ENCODE measurements at places on chromosomes 11 and 22.

GRCh38 chr11:31096191-31096805 lies 273.2 kb downstream of the DCDC1 start:
- no peak for DNase-seq

GRCh38 chr22:44340271-44341239 lies 27.8 kb upstream of the SHISAL1 start:
- no peak for DNase-seq

- no peak for DNase-seq
These were observed 4.5 kb downstream of the KCNQ1OT1 start for GRCh38 chr11:2694995-2695939.

DNA sequence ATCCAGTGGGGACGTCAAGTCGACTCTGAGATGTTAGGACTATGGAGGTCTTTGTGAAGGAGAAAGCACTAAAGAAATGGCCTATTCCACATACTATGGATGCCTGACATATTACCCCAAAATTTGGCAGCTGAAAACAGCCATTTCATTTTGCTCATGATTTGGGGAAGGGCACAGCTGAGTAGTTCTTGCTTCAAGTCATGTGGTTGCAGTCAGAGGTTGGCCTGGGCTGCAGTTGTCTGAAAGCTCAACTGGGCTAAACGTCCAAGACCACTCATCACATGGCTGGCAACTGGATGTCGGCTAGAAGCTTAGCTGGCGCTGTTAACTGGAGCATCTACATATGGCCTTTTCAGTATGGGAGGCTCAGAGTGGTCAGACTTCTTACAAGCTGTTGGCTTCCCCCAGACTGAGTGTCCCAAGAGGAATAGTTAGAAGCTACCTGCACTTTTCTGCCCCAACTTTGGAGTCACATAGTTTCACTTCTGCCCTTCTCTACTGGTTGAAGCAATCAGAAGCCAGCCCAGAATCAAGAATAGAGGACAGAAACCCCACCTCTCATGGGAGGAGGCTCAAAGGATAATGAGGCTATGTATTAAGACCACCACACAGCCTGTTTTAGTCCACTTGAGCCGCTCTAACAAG lies 14.1 kb downstream of the SLC35C1 start:
- no peak for DNase-seq

DNA sequence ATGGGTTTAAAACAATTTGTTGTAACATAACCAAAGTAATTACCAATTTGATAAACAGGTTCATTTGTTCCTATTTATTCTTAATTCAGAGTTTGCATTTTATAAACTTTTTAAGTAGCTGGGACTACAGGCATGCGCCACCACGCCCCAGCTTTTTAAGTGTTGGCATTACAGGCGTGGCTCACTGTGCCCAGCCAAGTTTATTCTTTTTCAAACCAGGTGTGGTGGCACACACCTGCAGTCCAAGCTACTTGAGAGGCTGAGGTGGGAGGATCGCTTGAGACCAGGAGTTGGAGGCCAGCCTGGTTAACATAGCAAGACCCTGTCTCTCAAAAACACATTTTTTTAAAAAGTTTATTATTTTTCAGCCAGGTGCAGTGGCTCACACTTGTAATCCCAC lies 19.1 kb downstream of the PPFIA1 start:
- DNase-seq = no peak

- DNase-seq = no peak
These were observed 33.7 kb downstream of the WNT11 start for GRCh38 chr11:76172583-76172982.

- DNase-seq = no peak
These were observed 6.8 kb upstream of the PLAAT3 start for GRCh38 chr11:63621071-63621470.

DNA sequence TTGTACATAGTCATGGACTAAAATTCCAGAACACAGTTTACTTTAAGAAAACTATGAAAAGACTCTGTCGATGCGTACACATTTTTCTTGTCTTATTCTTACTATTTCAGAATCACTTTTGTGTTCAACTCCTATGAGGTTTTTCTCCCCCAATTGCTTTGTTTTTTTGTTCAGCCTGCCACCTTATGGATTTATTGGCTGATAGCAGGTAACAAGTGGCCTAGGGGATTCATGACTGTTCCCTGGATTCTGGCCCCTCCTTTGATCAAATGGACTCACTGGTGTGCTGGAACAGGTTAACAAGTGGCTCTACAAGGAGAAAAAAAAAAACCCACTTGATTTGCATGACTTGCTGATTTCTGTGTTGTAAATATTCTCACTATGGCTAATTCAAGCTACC lies 10.6 kb downstream of the MMP20 start:
- no peak for DNase-seq

DNA sequence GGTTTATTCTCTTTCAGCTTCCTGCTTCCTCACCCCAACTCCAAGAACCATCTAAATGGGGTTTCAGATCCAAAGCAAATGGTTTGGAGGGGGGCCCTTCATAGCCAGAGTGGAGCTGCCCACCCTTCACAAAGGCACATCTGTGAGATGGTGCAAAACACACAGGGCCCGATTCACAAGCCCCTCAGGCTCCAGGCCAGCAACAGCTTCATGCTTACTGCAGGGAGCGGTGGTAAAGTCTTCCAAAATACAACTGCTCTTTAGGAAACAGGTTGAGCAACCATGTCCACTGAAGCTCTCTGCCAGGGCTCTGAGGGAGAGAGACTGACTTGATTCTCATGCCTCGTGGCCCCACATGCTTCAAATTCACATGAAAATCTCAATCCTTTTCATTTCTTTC lies 213.0 kb upstream of the NARS2 start:
- DNase-seq = no peak

GRCh38 chr22:26238596-26238995 lies 69.3 kb downstream of the SEZ6L start:
- DNase-seq = no peak

- DNase-seq = no peak
These were observed 971.9 kb downstream of the BRD1 start for GRCh38 chr22:48855593-48856307.

DNA sequence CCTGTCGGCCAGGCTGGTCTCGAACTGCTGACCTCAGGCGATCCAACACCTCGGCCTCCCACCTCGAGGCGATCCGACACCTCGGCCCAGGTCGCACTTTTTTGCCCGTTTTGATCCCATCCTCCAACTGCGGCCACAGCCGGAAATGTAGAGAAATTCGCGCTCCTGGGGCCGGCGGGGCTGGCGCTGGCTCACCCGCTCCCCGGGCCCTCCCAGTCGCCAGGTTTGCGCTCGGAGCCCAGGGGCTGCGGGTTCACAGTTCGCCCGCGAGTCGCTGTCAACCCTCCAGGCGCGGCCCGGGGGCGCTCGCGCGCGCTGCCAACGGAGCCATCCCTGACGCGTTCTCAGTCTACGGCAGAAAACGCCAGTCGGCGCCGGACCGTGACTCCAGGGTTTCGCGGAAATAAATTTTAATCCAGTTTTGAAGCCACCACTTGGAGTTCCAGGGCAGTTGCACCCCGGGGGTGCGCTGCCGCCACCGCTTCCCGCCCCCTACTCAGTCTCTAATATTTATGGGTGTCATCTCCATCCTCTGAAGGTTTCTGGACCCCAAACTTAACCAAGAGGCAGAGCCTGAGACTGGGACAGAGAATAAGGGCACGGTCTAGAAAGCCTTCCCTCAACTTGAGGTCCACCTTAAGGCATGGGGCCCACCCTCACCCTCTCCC lies 1.5 kb upstream of the KLHDC7B start:
- DNase-seq = no peak

DNA sequence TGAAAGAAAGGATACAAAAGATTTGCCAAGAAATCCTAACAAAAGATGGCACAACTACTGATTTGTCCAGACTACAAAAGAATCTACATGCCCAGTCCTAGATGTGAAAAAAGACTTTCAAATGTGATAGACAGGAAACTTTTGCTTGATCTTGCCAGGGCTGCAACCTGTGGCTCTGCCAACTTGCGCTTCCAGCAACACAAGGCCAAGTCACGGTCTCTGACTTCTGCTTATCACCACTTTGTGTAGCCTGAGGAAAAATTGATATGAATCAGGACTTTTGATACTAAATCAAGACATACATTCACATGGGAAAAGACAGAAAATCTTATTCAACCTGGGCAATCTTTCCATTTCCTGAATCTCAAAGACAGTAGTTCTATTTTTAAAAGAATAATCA lies 366.0 kb downstream of the RAB38 start:
- DNase-seq = no peak

- no peak for DNase-seq
These were observed 17.7 kb downstream of the CTNND1 start for GRCh38 chr11:57779276-57779675.

DNA sequence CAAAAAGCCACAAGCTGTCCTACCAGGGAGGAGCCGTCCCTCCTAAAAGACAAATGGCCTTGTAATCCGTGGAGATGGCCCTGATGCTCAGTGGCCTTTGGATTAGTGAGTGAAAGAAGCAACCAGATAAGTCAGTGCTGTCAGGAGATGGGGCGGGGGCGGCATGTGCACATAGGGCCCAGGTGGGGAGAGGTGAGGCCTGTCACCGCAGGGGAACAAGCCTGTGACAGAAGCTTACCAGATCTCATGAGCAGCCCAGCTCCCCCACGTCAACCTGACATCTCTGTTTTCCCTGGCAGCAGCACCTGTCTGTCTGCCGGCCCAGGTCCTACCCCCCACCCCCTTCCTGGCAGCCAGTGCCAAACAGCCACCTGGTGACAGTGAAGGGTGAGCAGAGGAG lies 162.6 kb downstream of the BUD13 start:
- no peak for DNase-seq

- no peak for DNase-seq
These were observed 171.3 kb downstream of the BRD1 start for GRCh38 chr22:49656291-49656851.

DNA sequence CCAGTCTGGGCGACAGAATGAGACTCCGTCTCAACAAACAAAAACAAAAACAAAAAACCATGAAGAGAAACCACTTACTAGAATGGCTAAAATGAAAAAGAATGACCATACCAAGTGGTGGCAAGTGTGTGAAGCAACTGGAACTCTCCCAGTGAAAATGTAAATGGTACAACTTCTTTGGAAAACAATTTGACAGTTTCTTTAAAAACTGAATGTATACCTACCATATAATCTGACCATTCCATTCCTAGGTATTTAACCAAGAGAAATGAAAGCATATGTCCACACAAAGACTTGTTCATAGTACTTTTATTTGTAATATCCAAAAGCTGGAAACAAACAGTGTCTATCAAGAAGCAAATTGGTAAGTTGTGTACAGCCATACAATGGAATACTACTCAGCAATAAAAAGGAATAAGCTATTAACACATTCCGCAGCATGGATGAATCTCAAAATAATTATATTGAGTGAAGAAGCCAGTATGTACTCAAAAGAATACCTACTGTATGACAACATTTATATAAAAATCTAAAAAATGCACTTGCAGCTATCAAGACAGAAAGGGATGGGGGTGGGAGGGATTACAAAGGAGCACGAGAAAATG lies 27.7 kb downstream of the DGCR2 start:
- DNase-seq = no peak

DNA sequence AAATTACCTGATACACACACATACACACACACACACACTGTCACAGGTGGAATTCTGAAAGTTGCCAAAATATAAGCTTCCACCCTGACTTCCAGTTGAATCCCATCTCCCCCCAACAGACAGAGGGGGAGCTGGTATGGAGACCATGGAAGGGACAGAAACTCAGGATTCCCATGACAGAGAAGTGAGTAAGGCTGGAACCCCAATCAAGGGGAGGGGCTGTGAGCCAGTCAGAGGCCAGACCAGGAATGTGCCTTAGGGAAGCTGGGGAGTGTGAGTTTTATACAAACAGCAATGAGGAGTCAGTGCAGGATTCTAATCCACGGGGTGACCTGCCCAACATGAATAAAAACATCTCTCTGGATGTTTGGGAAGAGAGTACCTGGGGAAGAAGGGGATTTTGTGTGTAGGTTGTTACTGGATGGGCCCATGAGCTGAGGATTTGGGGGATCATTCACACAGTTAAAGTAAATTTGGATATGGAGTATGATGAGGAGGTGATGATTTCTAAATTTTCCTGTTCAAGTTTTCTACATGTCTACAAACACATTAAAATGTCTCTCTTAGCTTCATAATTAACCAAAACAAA lies 38.7 kb upstream of the TOP3B start:
- DNase-seq = no peak

- DNase-seq = peak; percentile 56
These were observed 2.1 kb upstream of the LRRC32 start for GRCh38 chr11:76672431-76673175.

DNA sequence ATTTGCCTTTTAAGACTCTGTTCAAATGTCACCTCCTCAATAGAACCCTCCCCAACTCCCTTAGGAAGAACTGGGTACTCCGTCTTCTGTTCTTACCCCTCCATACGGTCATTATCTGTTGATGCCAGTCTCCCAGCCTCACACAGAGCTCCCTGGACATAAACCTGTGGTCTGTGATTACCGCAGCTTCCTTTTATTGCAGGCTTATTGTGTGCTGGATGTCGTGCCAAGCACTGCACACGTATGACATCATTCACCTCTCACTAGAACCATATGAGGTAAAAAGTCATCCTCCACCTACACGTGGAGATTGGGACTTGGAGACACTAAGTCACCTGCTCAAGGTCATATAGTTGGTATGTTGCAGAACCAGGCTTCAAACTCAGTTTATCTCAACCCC lies 15.3 kb downstream of the PTPN5 start:
- DNase-seq = no peak

DNA sequence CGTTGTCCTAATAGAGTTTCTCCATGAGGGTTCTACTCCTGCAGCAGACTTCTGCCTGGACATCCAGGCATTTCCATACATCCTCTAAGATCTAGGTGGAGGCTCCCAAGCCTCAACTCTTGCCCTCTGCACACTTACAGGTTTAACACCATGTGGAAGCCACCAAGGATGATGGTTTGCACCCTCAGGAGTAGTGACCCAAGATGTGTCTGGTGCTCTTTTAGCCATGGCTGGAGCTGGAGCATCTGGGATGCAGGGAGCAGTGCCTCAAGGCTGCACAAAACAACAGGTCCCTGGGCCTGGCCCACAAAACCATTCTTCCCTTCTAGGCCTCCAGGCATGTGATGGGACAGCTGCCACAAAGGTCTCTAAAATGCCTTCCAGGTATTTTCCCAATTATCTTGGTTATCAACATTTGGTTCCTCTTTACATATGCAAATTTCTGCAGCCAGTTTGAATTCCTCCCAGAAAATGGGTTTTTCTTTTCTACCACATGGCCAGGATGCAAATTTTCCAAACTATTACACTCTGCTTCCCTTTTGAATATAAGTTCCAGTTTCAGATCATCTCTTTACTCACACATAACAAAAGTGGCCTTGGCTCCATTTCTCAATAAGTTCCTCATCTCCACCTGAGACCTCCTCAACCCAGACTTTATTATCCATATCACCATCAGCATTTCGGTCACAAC lies 69.5 kb upstream of the GNAZ start:
- no peak for DNase-seq

- no peak for DNase-seq
These were observed 4.2 kb downstream of the CDKN1C start for GRCh38 chr11:2881076-2881980.

DNA sequence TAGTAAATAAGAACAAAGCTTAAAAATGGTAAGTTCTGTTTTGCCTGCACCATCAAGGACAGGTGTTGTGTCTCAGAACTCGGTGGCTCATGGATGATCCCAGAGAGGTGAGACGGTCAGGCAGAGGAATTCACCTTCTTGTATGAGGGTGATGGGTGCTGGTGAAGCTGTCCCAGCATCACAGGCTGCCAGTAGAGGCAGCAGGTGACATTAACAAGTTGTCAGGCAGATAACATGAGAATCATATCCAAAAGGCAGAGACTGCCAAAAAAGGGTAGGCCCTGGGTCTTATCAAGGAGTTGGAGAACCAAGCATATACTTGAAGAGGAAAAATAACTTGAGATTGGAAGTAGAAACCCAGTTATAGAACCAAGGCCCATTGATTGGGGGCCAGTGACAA lies 437.8 kb downstream of the DYNC2H1 start:
- DNase-seq = no peak

Data from GM19239 (cell line).